ENCODE measurements at places on chromosomes 3 and 15. TPM values are rescaled to one million over a fixed set of nuclear protein-coding genes. Genes with fewer than 3 reads are reported as not detected.

Gene HCN4
- not detected for total RNA-seq

GRCh38 chr15:75830910-75831805 is 12.1 kb upstream of the UBE2Q2 start:
- H3K27me3 ChIP-seq: peaks cover 10% of the 10 kb centered on the region
- no peak overlapping the region for H3K4me3 ChIP-seq
- H3K4me1 ChIP-seq: peaks cover 25% of the 10 kb centered on the region
- H3K27ac ChIP-seq: no peak overlapping the region
- DNase-seq: no peak
- H3K36me3 ChIP-seq: no peaks in the 10 kb centered on the region

GRCh38 chr3:144557515-144557914 is 585.9 kb downstream of the DIPK2A start:
- H3K27ac ChIP-seq: no peak overlapping the region
- H3K4me1 ChIP-seq: no peaks in the 10 kb centered on the region
- H3K36me3 ChIP-seq: no peaks in the 10 kb centered on the region
- DNase-seq: no peak
- no peak overlapping the region for H3K4me3 ChIP-seq
- no peaks in the 10 kb centered on the region for H3K27me3 ChIP-seq

DNA sequence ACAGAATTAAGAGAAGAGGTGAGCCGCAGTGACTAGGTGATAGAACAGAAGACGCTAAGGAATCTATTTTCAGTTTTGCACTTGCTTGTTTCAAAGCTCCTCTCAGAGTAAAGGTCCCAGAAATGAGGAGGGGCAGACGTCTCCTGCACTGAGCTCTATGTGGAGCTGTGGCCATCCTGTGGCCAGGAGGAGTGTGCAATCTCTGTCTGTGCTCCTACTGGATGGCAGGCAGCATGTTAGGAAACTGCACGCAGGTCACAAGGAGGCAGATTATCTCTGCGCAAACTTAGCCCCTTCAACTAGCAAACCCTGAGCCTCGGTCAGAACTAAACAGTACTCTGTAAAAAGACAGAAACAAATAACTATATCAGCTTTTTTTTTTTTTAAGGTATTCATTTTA is 31.1 kb upstream of the PPIB start:
- H3K27me3 ChIP-seq: no peaks in the 10 kb centered on the region
- peaks cover 3% of the 10 kb centered on the region for H3K4me1 ChIP-seq
- H3K4me3 ChIP-seq: no peak overlapping the region
- H3K36me3 ChIP-seq: peaks cover 19% of the 10 kb centered on the region
- DNase-seq: no peak

GRCh38 chr3:10370429-10370828 is 49.5 kb upstream of the SEC13 start:
- H3K4me3 ChIP-seq: no peak overlapping the region
- H3K27me3 ChIP-seq: peaks cover 4% of the 10 kb centered on the region
- H3K36me3 ChIP-seq: peaks cover 3% of the 10 kb centered on the region
- no peak overlapping the region for H3K27ac ChIP-seq
- peaks cover 15% of the 10 kb centered on the region for H3K4me1 ChIP-seq

DNA sequence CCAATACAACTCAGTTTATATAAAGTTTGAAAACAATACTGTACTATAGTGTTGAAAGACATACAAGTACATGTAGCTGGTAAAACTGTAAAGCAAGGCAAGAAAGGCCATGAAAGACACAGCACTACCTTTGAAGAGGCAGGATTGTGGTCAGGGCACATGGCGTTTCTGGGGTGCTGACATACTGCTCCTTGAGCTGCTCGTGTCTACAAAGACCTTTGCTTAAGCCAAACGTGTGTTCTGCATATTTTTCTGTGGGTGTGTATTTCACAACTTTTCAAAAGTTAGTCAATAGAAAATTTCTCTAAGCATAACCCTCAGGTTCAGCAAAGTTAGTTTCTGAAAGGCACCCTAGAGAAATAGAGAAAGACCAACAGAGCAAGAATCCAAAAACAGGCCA is 14.1 kb upstream of the TOPAZ1 start:
- H3K27me3 ChIP-seq: peaks cover 25% of the 10 kb centered on the region
- H3K27ac ChIP-seq: no peak overlapping the region
- peaks cover 4% of the 10 kb centered on the region for H3K4me1 ChIP-seq
- H3K36me3 ChIP-seq: no peaks in the 10 kb centered on the region
- no peak overlapping the region for H3K4me3 ChIP-seq

Gene FBXO45
- 15.0 TPM for total RNA-seq

DNA sequence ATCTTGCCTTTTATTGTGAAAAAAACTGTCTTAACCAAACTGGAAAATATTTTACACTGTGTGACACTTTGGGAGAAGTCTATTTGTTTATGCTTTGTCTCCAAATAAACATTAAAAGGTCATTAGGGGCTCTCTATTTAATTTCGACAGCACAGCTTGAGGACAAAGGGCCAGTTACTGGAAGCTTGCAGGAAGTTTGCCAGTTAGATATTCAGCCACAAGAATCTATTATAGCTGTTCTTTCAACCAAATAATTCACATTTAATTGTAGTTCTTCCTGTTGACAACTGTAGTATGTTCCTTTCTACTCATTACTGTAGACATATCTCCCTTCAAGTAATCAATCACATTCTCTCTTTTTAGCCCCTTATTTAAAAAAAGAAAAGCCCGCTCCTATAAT is 6.1 kb downstream of the CP start:
- H3K4me3 ChIP-seq: no peak overlapping the region
- H3K4me1 ChIP-seq: no peaks in the 10 kb centered on the region
- DNase-seq: no peak
- H3K27ac ChIP-seq: no peak overlapping the region
- peaks cover 4% of the 10 kb centered on the region for H3K27me3 ChIP-seq

Gene GREM1
- not detected for total RNA-seq

Gene GUCA1C
- not detected for total RNA-seq

Gene NR2E3
- total RNA-seq: not detected

Gene P3H2
- not detected for total RNA-seq

- no peaks in the 10 kb centered on the region for H3K4me1 ChIP-seq
- H3K27me3 ChIP-seq: no peaks in the 10 kb centered on the region
- no peak overlapping the region for H3K27ac ChIP-seq
Measured at GRCh38 chr15:42419369-42419768, 60.1 kb downstream of the CAPN3 start.

GRCh38 chr3:126945891-126946290 is 37.0 kb upstream of the PLXNA1 start:
- DNase-seq: no peak
- H3K36me3 ChIP-seq: no peaks in the 10 kb centered on the region
- no peak overlapping the region for H3K27ac ChIP-seq
- H3K4me1 ChIP-seq: peaks cover 7% of the 10 kb centered on the region
- no peaks in the 10 kb centered on the region for H3K27me3 ChIP-seq

GRCh38 chr3:128875556-128876120 is 3.8 kb upstream of the ACAD9 start:
- H3K4me3 ChIP-seq: no peak overlapping the region
- H3K27me3 ChIP-seq: peaks cover 3% of the 10 kb centered on the region
- H3K4me1 ChIP-seq: peaks cover 31% of the 10 kb centered on the region

DNA sequence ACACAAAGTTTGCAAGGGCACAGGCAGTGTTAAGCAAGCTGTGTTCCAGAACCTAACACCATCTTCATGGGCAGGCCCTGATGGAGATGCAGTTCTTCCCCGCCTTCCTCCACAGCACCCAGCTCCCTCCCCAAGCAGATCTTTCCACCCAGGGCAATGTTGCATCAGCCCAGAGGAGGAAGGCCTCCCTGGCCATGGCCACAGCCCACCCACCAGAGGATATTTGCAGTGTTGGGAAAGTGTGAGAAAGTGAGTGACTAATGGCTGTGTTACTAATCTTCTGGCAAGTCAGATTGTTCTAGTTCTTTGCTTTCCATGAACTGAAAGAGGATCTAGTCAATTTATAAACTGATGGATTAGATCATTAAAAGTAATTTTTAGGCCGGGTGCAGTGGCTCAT is 42.0 kb upstream of the ATP10A start:
- no peaks in the 10 kb centered on the region for H3K36me3 ChIP-seq
- no peak overlapping the region for H3K27ac ChIP-seq
- H3K4me1 ChIP-seq: peaks cover 16% of the 10 kb centered on the region
- no peak overlapping the region for H3K4me3 ChIP-seq
- no peaks in the 10 kb centered on the region for H3K27me3 ChIP-seq

Gene FAM107A
- not detected for total RNA-seq

Gene AADACL2
- total RNA-seq: not detected

Gene CAV3
- not detected for total RNA-seq

- no peak overlapping the region for H3K27ac ChIP-seq
- no peaks in the 10 kb centered on the region for H3K36me3 ChIP-seq
- H3K27me3 ChIP-seq: no peaks in the 10 kb centered on the region
- no peak overlapping the region for H3K4me3 ChIP-seq
- no peaks in the 10 kb centered on the region for H3K4me1 ChIP-seq
- DNase-seq: no peak
Measured at GRCh38 chr3:126773783-126774182, 69.7 kb downstream of the CHCHD6 start.

DNA sequence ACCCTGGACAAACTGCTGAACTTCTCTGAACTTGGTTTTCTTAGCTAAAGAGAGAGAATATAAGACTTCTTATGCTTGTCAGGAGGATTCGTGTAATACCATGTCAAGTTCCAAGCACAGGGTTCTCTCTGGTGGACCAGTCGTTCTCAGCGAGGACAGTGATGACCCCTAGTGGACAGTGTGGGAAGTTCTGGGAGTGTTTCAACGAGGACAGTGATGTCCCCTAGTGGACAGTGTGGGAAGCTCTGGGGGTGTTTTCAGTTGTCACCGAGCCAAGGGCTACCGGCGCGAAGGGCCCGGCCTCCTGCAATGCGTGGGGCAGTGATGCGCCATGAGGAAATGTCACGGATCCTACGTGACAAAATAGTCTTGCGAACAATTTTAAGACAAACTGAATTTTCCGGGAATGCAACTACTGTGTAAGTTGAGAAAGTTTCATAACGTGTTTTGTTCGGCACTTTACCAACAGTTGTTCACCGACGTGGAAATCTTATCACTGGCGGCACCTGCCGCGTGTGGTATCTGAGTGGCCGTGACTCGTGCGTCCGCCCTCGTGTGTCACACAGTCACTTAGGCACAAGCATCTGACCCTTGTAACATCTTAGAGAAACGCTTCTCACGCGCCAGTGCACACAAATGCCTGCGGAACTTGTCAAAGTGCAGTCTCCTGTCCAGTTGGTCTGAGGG is 39.3 kb upstream of the MUC4 start:
- peaks cover 15% of the 10 kb centered on the region for H3K4me1 ChIP-seq
- H3K36me3 ChIP-seq: no peaks in the 10 kb centered on the region
- peak; percentile 94 for DNase-seq
- no peak overlapping the region for H3K27ac ChIP-seq
- H3K27me3 ChIP-seq: peaks cover 3% of the 10 kb centered on the region

GRCh38 chr3:27646896-27647295 is 75.2 kb downstream of the EOMES start:
- no peak overlapping the region for H3K27ac ChIP-seq
- peaks cover 10% of the 10 kb centered on the region for H3K27me3 ChIP-seq
- no peak overlapping the region for H3K4me3 ChIP-seq
- no peak for DNase-seq
- H3K4me1 ChIP-seq: no peaks in the 10 kb centered on the region

- no peak overlapping the region for H3K4me3 ChIP-seq
- H3K4me1 ChIP-seq: peaks cover 16% of the 10 kb centered on the region
- no peak overlapping the region for H3K27ac ChIP-seq
Measured at GRCh38 chr3:45021524-45022297, 4.4 kb upstream of the CLEC3B start.

Gene GATM
- 1.6 TPM for total RNA-seq

Gene FGF7
- total RNA-seq: not detected

- peaks cover 25% of the 10 kb centered on the region for H3K36me3 ChIP-seq
- no peak overlapping the region for H3K27ac ChIP-seq
- no peaks in the 10 kb centered on the region for H3K27me3 ChIP-seq
- no peak for DNase-seq
Measured at GRCh38 chr15:89198934-89199333, 22.4 kb downstream of the RLBP1 start.

DNA sequence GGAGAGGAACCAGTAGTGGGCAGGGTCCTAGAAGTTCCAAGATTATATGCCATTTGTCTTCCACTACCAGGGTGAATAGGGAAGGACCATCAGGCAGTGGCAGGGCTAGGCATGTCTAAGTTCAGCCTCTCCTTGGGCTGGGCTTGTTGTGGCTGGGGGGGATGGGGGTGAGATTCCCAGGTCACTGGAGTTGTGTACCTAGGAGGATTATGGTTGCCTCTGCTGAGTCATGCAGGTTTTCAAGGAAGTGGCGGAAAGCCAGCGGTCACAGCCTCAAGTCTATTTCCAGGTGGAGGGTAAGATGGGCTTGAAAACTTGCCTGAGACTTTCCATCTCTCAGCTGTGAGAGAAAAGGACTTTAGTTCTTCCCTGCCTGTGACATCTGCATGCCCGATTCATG is 1407.1 kb downstream of the SI start:
- H3K27me3 ChIP-seq: no peaks in the 10 kb centered on the region
- no peak for DNase-seq
- no peaks in the 10 kb centered on the region for H3K36me3 ChIP-seq
- no peaks in the 10 kb centered on the region for H3K4me1 ChIP-seq
- H3K4me3 ChIP-seq: no peak overlapping the region
- no peak overlapping the region for H3K27ac ChIP-seq

- H3K4me3 ChIP-seq: no peak overlapping the region
- no peak overlapping the region for H3K27ac ChIP-seq
- DNase-seq: no peak
- no peaks in the 10 kb centered on the region for H3K36me3 ChIP-seq
Measured at GRCh38 chr3:160885791-160886286, 129.8 kb downstream of the PPM1L start.

- H3K4me1 ChIP-seq: no peaks in the 10 kb centered on the region
- no peak overlapping the region for H3K27ac ChIP-seq
- peaks cover 4% of the 10 kb centered on the region for H3K36me3 ChIP-seq
- H3K4me3 ChIP-seq: no peak overlapping the region
Measured at GRCh38 chr3:41507336-41508062, 308.2 kb downstream of the CTNNB1 start.

DNA sequence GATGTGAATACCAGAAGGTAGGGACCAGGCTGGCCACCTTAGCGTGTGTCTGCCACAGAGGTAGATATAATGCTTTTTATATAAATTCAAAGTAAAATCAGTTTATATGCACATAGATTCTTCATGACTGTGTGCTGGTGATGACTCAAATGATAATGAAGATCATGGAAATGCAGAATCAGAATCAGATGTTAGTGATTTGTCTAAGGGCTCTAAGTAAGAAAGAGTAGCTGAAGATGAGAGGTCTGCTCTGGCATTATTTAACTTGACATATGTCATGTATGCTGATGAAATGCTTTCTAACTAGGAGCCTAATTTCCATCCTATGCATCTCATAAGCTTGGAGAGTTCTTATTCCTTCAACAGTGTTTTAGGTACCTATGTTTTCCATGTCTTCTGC is 50.3 kb upstream of the DPH6 start:
- H3K27ac ChIP-seq: no peak overlapping the region
- H3K4me1 ChIP-seq: no peaks in the 10 kb centered on the region
- no peak overlapping the region for H3K4me3 ChIP-seq

DNA sequence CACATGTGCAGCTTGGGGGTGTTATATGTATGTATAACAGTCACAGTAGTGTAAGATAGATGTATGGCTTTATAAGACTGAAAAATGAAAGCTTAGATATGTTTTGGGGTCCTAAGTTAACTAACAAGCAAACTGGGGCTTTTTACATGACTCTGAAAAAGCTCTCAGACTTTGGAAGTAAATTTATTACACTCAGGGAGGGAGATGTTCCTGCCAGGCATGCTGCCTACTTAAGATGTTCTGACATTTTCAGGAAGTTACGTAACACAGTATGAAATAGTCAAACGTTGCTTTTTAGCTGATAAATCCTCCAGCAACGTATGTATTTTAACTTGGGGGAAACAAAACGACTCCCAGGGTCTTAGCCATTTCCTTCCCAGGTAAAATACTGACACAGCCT is 1.7 kb upstream of the IFT57 start:
- peak overlapping the region; percentile 97 for H3K27ac ChIP-seq
- no peaks in the 10 kb centered on the region for H3K27me3 ChIP-seq
- peaks cover 46% of the 10 kb centered on the region for H3K4me1 ChIP-seq
- no peak for DNase-seq
- H3K36me3 ChIP-seq: no peaks in the 10 kb centered on the region

Data from activated CD4-positive, alpha-beta T cell treated with anti-CD3 and anti-CD28 coated beads, Interleukin-2, amount 10 ng/mL, durations not matched to agents 7 days and 5 days (primary cell).